Activated CD4-positive, CD25-positive, alpha-beta regulatory T cell (primary cell): ENCODE measurements at places on chromosomes 13 and 19.

GRCh38 chr13:111061358-111062045 is 53.6 kb upstream of the ARHGEF7 start:
- DNase-seq = no peak

- DNase-seq = no peak
These were observed 3.1 kb downstream of the FGF9 start for GRCh38 chr13:21673789-21674489.

- DNase-seq = no peak
These were observed 80.6 kb upstream of the CLDN10 start for GRCh38 chr13:95471960-95472359.

GRCh38 chr13:46655377-46656180 is 102.6 kb downstream of the LRCH1 start:
- DNase-seq = no peak

DNA sequence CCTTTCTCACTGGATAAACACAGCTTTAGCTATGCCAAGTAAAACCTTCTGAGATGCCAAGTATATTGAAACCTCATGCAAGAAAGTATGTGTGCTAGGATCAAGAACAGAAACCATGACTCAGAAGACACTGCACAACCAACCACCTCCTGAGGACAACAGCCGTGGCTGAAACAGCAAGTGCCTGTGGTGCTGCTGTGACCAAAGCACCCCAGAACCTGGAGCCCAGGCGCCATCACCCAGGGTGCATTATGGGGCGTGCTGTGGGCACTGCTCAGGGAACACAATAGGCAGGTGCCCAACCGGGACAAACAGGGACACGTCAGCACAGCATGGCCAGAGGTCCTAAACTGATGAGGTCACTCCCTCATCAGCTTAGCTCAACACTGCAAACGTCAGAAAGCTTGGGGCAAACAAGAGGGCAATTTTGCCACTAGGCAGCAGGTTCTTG is 101.3 kb upstream of the SLC15A1 start:
- no peak for DNase-seq

DNA sequence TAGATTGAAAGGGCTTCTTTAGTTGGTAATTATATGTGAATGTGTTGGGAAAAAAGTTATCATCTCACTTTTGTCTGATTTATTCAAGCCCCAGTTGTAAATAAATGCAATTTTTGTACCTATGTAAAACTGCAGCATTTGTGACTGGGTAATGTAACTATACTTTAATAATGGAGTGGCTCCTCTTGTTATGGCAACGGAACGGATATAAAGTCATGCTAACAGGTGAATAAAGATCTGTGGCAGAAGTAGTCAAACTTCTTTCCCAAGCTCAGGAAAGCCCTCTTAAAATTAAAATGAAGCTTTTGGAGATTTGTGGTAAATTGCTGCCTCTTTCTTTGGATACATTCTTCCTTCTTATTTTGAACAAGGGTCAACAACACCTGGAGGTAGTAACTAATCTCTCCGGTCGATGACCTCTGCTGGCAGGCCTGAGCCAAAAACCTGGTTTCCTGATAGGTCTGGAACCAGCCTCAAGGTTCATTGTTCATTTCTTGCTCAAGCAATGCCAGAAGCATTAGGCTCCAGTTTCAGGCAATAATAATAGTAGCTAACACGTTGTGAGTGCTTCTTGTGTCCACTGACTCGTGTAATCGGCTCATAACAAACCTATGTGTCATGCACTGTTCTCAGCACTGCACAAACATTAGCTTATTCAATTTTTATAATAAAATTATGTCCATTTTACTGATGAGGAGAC is 313.4 kb upstream of the DACH1 start:
- no peak for DNase-seq

DNA sequence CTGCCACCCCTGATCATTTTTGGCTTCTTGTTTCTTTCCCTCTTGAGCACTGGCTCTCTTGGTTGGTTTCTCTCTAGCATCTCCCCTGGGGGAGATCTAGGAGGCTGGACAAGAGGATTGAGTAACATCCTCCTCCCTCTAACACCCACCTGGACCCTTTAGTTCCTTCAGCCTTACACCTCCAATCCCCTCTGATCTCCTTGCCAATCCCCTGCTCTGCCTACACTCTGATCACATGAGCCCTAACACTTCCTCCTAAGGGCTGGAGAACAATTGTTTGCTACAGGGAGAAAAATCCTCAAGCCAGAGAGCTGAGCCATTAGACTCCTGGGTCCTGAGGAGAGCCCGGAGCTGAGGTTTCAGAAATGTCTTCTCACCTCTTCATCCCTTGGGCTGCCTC is 65.9 kb upstream of the ADGRL1 start:
- DNase-seq = no peak

DNA sequence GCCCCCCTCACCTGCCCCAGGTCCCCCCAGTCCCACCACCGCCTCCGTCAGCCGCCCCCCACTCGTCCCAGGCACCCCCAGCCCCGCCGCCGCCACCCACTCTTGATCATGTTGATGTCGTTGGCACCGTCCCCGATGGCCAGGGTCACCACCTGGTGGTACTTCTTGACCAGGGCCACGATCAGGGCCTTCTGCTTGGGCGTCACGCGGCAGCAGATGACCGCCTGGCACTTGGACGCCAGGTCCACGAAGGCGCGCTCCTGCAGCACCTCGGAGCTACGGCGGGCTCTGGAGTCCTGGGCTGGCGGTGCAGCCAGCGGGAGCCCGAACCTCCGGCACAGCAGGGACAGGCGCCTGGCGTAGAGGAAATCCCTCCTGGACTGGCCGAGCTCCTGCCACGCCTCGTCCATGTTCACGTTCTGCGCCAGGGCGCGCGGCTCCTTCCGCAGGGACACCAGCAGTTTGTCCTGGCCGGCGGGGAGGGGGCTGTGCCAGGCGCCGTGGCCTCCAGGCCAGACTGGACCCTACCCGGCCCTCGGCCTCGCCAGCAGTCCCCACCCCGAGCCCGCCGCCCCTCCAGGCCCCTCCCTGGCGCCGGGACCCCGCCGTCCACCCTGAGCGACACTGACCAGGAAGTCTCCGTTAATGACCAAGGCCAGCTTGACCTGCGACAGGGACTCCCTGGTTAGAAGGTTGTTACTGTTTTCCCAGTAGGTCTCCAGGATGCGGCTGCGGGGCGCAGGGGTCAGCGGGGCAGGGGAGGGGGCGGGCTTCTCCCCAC is 22.6 kb downstream of the ATP8B3 start:
- DNase-seq = no peak

DNA sequence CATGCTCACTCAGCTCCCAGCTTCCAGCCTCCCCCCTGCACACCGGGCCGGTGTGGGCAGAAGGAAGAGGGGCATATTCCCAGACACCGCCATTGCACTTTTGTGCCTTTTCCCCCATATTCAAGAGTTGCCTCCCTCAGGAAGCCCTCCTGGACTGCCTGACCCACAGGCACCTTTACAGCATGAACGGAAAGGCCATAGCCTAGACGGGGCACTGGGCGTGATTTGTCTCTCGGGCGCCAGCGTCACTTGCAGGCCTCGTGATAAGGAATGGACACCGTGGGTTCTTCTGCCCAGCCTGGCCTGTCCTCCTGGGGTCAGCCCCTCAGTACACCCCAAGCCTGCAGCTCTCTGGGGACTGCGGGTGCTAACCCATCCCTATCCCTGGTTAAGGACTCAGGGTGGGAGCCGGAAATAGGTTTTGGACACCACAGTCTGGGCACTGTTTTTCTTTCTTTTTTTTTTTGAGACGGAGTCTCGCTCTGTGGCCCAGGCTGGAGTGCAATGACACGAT is 933 bp upstream of the UQCR11 start:
- no peak for DNase-seq

DNA sequence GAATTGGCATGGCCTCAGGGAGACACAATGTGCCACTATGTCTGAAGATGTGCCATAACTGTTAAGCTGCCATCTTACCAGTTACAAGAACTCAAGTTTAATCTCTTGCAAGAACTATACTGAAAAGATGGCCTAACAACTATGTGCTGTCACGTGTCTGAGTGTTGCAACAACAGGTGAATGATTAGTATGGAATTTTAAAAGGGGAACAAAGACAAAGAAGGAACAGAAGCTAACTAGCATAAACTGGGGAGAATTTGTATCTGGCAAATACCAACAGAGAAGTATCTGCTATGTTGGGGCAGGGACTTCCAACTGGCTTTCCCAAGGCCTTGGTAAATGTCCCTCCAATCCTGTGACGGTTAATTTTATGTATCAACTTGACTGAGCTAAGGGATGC is 11.5 kb upstream of the ACOD1 start:
- DNase-seq = no peak

GRCh38 chr13:48782429-48782840 is 128.7 kb downstream of the CYSLTR2 start:
- DNase-seq = no peak

GRCh38 chr13:61685682-61686012 is 270.0 kb upstream of the PCDH20 start:
- DNase-seq = no peak

DNA sequence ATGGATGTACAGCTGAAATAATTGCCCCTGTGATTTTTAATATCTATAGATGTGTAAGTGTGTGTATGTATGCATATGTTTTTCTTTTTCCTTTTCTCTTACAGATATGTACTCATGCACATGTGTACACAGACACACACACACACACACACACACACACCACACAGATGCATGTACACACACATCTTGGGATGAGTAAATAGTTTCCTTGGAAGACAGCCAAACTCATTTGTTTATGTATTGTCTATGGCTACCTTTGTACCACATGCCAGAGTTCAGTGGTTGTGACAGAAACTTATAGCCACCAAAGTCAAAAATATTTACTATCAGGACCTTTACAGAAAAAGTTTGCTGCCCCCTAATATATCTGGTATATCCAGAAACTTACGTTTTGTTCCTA is 192.6 kb downstream of the MAB21L1 start:
- DNase-seq = no peak

DNA sequence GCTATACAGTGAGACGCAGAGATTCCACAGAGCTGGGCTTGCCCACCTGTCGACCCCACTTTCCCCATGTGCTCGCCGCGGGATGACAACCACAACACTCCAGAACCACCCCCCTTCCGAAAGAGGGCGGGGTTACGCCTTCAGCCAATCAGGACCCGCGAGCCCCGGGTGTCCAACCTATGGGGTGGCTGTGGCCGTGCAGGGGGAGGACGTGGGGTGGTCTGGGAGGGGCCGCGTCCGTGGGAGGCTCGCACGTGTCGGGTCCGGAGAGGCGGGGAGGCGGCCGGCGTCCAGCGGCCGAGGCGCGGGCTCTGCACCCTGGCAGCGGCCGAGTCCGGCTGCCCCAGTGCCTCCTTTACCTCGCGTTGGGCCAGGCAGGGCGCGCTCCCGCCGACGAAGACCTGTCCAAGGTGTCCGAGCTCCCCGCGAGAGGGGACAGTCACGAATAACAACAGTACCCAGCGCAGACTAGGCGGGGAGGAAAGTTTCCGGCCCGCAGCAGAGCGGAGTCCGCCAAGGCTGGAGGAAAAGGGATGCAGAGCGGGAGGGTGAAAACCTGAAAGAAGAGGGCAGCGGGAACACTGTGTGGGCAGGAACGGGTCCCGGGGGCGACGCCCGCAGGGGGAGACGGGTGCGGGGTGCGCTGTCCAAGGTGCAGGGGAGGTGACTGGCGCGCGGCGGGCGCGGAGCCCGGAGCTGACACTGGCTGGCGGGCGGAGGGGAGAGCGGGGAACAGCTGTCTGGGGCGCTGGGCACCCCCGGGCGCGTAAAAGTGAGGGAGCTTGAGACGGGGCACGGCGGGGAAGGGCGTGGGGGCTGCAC is 911 bp downstream of the ENOX1 start:
- peak; percentile 1 for DNase-seq
